Muscle of back (tissue), 13 donors: ENCODE measurements at places on chromosomes 1 and 21. TPM values are rescaled to one million over a fixed set of nuclear protein-coding genes. Genes with fewer than 3 reads are reported as not detected.

DNA sequence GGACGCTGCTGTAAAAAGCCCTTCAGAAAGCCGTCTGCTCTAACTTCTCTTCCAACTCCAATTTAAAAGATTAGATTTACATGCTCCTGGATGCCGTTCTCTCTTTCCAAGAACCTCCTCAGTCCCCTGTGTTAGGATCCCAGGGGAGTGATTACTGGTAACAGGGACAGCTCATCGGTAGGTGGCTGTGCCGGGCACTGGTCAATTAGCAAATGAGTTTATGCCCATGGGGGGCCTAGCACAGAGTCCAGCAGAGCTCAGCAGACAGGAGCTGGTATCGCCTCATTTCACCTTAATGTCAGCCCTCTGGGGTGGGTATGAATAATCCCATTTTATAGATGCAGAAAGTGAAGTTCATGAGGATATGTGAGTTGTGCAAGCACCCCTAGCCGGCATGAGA is 191.9 kb downstream of the GRIK3 start:
- DNase-seq: no peak

- no peak for DNase-seq
These were observed 59.8 kb downstream of the MPZL1 start for GRCh38 chr1:167781558-167781957.

DNA sequence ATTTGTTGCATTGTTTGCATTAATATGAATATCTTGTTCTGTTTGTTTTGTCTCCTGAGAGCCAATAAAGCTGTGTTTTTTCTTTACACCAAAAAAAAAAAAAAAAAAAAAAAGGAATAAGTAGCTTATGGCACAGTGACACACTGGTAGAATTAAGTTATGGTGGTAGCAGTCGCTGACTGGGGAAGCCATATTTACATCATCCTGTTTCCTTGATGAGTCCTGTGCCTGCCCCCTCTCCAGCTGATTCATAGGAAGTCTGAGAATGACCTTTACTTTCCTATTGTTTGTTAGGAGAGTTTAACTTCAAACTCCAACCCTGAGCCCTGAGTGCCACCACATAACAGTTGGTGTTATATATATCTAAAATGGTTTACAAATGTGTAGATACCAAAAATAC is 62.2 kb downstream of the OBSCN start:
- no peak for DNase-seq

DNA sequence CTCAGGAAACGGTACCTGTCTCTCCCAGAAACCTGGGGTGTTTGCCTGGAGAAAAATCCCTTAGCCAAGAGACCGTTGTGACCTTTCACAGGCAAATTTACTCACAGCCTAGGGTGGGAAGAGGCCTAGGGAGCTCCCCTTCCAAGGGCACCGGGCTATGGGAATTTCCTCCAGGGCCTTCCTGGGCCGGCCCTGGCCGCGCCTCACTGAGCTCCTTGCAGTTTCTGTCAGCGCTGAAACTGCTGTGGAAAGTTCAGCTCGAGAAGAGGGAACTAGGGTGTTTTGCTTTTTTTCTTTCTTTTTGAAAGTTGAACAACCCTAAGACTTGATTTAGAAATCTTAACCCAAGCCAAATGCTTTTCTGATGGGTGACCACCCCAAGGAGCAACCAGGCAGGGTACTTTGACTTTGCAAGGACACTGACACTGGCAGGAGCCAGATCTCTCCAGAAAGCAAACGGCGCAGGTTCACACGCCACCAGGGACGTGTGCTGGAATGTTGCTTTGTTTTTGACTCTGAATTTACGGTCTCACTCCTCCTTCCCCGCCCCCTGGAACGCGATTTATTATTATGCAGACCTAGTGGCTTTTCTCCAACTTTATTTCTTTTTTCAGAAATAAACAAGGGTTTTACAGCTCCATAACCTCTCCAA is 229.6 kb upstream of the JUN start:
- DNase-seq: peak; percentile 58

- no peak for DNase-seq
These were observed 44.9 kb downstream of the ARHGEF11 start for GRCh38 chr1:157000686-157001085.

GRCh38 chr1:195785830-195786229 is 822.4 kb downstream of the KCNT2 start:
- no peak for DNase-seq

DNA sequence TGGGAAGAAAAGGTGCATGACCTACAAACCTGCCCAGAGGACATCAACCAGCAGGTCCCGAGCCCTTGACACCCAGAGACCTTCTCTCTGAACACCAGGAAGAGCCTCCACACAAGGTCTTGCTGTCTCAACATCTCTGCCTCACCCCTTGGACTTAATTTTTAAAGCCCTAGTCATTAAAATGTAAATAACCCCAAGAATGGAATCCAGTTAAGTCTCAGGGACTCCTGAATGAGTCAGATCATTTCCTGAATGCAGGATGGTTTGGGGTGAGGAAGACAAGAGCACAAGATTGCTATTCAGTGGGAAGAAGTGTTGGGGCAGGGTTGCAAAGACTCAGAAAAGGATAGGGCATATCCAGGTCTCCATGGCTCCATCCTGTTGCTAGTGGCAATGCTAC is 17.8 kb upstream of the GRIK3 start:
- DNase-seq: no peak

- DNase-seq: no peak
These were observed 26.9 kb upstream of the WNT4 start for GRCh38 chr1:22169816-22170215.

DNA sequence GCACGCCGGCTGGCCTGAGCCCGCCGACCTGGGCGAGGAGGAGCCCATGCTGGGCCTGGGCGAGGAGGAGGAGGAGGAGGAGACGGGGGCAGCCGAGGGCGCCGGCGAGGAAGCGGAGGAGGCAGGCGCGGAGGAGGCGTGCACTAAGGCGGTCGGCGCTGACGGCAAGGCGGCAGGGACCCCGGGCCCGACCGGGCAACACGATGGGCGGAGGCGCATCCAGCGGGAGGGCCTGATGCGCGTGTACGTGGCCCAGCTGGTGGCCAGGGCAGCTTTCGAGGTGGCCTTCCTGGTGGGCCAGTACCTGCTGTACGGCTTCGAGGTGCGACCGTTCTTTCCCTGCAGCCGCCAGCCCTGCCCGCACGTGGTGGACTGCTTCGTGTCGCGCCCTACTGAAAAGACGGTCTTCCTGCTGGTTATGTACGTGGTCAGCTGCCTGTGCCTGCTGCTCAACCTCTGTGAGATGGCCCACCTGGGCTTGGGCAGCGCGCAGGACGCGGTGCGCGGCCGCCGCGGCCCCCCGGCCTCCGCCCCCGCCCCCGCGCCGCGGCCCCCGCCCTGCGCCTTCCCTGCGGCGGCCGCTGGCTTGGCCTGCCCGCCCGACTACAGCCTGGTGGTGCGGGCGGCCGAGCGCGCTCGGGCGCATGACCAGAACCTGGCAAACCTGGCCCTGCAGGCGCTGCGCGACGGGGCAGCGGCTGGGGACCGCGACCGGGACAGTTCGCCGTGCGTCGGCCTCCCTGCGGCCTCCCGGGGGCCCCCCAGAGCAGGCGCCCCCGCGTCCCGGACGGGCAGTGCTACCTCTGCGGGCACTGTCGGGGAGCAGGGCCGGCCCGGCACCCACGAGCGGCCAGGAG is 7.2 kb upstream of the IBA57 start:
- DNase-seq: no peak

DNA sequence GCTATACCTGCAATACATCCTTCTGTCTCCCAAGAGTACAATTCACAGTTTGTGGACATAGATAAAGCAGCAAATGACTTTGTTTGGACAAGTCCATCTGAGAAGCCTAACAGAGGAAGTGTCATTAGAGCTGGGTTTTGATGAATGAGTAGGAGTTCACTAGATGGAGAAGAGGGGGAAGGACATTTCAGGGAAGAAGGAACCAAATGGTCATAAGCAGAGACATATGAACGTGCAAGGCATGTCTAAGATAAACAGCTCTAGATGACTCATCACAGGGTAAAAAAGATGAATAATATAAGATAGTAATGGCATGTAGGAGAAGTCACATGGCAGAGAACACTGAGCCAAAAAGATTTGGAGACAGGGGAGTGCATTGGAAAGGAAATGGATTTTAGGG is 54.5 kb downstream of the HMGB4 start:
- no peak for DNase-seq

GRCh38 chr1:12157366-12158231 is 9.2 kb upstream of the TNFRSF1B start:
- no peak for DNase-seq

- no peak for DNase-seq
These were observed 11.0 kb upstream of the RHBG start for GRCh38 chr1:156357977-156358376.

DNA sequence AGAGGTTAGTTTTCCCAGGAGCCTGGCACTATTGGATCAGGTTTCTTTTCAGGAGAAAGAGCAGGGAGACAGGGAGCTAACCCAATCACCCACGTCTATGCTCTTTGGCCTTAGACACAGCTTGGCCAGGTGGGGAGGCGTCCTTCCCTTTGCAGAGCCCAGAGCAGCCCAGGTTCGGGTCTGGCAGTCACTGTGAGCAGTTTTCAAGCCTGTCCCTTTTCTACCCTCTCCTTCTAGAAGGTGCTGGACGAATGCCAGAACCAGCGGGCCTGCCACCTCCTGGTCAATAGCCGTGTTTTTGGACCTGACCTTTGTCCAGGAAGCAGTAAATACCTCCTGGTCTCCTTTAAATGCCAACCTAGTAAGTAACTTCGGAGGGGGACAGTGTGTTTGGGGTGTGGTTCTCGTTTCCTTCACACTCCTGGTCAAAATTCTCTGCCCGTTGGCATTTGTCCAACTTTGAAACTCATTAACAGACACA is 44.9 kb downstream of the EVA1C start:
- no peak for DNase-seq

DNA sequence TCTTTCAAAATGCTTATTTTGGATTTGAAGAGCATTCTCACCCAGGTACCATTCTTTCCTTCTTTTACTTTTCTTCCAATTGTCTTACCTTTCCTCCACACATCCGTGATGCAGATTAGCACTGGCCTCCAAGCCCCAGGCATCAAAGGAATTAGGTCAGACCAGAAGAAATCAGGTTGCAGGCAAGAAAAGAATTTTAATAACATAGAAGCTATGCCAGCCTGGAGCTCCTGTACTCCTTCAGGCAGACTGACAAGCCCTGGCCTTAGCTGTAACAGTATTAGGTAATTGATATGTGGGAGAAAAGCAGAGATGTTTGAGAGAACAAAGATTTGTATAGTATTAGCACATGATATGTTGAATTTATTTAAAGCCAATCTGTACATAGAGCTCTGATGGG is 390.4 kb upstream of the ADGRL2 start:
- DNase-seq: no peak

GRCh38 chr1:243293941-243294722 is 38.3 kb downstream of the SDCCAG8 start:
- no peak for DNase-seq

DNA sequence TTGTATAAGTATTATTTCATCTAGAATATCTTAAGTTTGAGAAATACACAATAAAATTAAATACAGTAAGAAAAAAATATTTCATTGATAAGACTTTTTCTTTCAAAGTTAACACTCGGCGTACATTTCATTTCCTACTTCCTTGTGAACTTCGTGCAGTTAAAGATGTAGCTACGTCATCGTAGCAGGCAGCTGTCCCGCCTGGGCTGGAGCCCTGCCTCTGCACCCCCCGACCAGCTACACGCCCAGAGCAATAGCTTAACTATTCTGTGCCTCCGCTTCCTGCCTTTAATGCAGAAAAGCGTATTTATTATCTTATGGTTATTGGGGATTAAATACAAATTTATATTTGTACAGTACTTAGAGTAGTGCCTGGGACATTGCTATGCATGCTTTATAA is 53.5 kb downstream of the CLSTN1 start:
- peak; percentile 15 for DNase-seq

- no peak for DNase-seq
These were observed 123.2 kb upstream of the BARHL2 start for GRCh38 chr1:90840352-90840751.

KRTAP11-1 gene
- not detected for polyA plus RNA-seq

FOXO6 gene
- polyA plus RNA-seq: 11.4 TPM

REN gene
- polyA plus RNA-seq: not detected

KIF17 gene
- 2.7 TPM for polyA plus RNA-seq

LCE3E gene
- not detected for polyA plus RNA-seq
